Brain (organoid and tissue), 16 donors: ENCODE measurements at places on chromosomes 12 and 14.

GRCh38 chr14:60514378-60514740, 5.4 kb downstream of the SIX6 start:
- no peak for DNase-seq

DNA sequence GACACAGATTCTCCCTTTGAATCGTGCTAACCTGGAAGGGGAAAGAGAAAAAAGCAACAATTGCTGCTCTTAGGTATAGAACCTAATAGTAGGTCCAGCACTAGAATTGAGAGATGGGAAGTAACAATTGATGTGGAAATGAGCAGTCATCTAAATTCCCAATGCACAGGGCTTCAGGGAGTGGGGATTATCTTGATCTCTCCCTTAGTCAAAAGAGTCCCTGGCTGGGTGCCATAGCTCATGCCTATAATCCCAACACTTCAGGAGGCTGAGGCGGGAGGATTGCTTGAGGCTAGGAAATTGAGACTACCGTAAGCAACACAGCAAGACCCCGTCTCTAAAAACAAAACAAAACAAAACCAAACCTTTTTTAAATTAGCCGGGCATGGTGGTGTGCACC, 4.0 kb downstream of the APOBEC1 start:
- DNase-seq, result no peak

DNA sequence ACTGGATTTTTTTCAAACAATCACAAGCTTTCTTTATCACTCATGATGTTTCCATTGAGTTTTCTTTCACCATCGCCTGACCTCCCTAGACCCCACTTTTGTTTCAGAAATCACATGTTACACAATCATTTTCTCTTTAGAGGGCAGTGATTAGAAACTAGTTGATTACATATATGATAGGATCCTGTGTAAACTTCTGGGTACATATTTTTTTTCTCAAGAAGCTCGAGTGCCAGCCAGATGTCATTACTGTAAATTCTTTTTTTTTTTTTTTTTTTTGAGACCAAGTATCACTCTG, 62.4 kb upstream of the PSMA6 start:
- no peak for DNase-seq

- no peak for DNase-seq
Measured at GRCh38 chr14:96057738-96058137, 18.6 kb downstream of the C14orf132 start.

GRCh38 chr12:108798551-108799221, 58.7 kb downstream of the SSH1 start:
- peak; percentile 71 for DNase-seq

DNA sequence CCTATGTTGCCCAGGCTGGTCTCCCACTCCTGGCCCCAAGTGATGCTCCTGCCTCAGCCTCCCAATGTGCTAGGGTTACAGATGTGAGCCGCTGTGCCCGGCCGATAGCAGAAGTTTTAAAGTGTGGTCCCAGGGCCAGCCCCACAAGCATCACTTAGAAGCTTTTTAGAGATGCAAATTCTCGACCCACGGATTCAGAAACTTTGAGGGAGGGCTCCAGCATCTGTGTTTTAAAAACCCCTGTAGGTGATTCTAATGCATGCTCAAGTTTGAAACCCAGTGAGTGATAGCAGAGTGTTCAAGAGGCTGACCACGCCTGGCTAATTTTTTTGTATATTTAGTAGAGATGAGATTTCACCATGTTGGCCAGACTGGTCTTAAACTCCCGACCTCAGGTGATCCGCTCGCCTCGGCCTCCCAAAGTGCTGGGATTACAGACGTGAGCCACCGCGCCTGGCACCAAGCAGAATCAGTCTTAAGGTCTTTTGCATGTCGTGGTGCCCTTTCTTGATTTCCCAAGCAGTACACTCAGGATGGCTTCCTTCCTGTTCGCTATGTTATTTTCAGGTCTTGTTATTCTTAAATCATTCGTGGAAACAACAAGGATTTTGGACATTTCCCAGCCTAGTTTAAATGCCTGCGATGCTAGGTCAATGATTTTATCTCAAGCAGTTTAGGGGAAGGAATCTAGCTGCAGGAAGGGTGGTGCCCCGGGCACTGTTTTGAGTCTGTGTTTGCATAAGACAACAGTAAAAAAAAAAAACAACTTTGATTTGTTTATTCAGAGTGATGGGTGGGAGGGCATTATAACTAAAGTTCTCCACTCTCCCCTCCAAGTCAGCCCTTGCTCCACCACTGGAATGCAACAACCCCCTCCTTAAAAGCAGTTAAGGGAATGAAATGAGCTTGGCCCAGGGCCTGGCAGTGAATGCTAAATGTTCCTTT, 9.2 kb upstream of the RILPL2 start:
- no peak for DNase-seq

DNA sequence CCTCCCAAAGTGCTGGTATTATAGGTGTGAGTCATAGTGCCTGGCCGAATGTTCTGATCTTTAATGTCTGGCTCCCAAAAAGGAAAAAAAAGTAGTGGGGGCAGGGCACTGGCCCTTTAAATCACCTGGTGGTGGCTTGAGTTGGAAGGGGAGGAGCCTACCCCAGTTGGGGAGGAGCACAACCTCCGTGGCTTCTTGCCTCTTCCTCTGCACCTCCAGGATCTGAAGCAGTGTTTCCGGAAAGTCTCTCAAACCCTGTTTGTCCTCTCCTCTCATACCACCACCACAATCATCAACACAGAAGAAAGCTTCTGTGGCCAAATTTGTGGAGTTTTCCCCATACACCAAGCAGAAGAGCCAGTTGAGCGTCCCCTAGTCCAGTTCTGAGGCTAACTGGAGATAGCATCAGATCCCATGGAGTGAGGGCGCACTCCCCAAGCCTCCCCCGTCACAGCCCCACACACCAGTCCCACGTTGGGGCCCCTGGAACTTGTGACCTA, 24.3 kb upstream of the RCOR1 start:
- no peak for DNase-seq

DNA sequence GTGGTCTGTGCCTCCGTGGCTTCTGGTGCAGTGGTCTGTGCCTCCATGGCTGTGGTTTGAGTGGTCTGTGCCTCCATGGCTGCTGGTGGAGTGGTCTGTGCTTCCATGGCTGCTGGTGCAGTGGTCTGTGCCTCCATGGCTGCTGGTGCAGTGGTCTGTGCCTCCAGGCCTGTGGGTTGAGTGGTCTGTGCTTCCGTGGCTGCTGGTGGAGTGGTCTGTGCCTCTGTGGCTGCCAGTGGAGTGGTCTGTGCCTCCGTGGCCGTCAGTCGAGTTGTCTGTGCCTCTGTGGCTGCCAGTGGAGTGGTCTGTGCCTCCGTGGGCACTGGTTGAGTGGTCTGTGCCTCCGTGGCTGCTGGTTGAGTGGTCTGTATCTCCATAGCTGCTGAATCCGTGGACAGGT, 10.1 kb downstream of the SELPLG start:
- no peak for DNase-seq
